CD4-positive, alpha-beta T cell treated with Interleukin-1 beta for 1 hour (primary cell): ENCODE measurements at places on chromosomes 7 and 10.

- DNase-seq, result no peak
These were observed 80.7 kb downstream of the MMRN2 start for GRCh38 chr10:86876748-86877147.

- DNase-seq, result no peak
These were observed 22.8 kb downstream of the LRRC17 start for GRCh38 chr7:102935450-102936115.

- no peak for DNase-seq
These were observed 154.0 kb downstream of the ETV1 start for GRCh38 chr7:13835442-13835841.

GRCh38 chr7:155868955-155869783 lies 56.9 kb upstream of the SHH start:
- DNase-seq, result no peak

DNA sequence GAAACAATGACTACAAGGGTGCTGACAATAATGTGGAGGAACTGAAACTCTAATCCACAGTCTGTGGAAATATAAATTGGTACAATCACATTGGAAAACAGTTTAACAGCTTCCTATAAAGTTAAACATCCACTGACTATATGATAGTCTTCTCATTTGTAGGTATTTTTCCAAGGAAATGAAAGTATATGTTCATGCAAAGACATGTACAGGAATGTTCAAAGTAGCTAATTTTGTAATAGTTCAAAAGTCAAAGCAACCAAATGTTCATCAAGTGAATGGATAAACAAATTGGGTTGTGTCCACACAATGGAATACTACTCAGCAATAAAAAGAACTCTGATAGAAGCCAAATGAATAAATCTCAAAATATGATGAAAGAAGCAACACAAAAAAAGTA lies 626.0 kb upstream of the IGFBP3 start:
- no peak for DNase-seq

DNA sequence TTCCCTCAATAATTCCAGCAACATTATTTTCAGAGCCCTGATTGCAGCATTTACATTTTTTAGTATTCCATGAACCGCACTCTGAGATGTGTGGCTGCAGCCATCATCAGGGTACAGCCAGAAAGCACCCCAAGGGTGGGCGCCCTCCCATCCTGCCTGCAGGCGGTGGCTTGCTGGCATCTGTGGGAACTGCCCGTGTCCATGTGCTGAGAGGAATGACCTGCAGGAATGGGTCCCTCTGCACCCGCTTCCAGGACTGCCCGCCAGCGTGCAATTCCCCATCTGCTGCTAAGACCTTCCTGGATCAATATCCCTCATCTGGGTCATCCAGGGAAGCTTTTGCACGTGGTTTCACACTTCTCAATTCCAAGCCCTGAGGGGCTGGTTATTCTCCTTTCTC lies 32.8 kb upstream of the NUB1 start:
- DNase-seq, result no peak

DNA sequence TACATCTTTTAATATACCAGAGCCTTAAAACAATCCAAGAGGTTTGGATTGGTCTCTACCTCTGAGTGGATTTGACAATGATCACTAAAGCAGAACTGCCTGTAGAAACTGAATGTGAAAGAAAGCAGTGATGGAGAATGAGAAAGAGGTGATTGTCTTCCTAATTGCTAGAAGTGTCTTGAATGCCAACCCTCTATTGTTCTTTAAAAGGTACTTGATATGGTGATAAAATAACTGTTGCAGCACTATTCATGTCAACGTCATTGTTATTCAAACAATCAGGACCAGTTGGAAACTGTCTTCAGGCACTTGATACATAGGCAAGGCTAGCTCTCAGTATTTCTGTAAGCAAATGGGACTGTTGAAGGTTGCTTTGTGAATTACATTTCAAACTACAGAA lies 47.9 kb upstream of the ITPRID1 start:
- no peak for DNase-seq

GRCh38 chr10:62650411-62650810 lies 154.1 kb upstream of the ADO start:
- no peak for DNase-seq

DNA sequence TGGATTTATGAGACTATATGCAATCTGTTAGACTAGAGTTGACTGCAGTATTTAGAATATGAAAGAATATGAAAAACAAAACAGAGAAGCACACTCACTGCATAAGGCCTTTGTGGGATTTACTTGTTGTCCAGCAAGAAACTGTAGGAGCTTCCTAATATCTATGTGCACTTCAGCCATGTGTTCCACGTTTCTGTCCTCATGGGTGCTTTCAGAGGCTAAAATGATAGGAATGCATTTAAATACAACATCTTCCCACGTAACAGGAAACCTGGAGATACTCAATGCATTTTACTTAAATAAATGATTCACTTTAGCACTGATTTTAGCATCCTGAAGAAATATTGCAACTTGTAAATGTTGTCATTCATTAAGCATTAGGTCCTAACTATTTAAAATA lies 11.7 kb downstream of the HUS1 start:
- DNase-seq, result no peak
